ENCODE measurements at places on chromosomes 3 and 15.
A peak's percentile ranks its signal among the peaks of the same experiment; 100 is the strongest.

DNA sequence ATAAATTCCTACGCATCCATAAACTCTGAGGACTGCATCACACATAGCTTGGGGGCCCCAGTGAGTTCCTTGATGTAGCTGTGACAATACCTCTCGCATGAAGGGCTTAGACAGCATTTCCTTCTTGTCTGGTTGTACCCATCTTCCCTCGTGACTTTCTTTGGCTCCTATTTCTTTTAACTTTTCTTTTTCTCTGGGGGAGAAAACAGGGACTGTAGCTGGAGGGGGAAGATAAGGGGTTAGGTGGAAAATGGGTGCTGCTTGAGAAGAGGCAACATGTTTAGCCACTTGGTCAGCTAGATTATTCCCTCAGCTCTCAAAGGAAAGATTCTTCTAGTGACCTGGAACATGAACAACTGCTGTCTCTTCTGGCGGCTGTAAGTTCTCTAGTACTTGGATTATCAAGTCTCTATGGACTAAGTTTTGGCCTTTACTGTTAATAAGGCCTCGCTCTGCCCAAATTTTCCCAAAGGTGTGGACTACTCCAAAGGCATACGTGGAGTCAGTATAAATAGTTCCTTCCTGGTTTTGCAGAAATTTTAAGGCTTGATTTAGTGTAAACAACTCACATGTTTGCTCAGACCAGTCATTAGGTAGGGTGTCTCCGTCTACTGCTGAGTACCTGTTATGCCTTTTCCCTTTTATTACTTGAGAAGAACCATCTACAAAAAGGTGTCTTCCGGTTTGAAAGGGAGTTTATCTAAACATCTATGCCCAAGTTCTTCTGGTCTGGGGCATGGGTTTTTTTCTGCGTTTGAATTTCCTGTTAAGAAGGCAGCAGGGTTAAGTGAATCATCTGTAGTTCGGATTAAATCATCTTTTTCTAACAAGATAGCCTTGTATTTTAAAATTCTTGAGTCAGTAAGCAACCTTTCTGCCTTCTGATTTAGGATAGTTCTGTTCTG is 21.0 kb upstream of the ATG7 start:
- no peak for DNase-seq

DNA sequence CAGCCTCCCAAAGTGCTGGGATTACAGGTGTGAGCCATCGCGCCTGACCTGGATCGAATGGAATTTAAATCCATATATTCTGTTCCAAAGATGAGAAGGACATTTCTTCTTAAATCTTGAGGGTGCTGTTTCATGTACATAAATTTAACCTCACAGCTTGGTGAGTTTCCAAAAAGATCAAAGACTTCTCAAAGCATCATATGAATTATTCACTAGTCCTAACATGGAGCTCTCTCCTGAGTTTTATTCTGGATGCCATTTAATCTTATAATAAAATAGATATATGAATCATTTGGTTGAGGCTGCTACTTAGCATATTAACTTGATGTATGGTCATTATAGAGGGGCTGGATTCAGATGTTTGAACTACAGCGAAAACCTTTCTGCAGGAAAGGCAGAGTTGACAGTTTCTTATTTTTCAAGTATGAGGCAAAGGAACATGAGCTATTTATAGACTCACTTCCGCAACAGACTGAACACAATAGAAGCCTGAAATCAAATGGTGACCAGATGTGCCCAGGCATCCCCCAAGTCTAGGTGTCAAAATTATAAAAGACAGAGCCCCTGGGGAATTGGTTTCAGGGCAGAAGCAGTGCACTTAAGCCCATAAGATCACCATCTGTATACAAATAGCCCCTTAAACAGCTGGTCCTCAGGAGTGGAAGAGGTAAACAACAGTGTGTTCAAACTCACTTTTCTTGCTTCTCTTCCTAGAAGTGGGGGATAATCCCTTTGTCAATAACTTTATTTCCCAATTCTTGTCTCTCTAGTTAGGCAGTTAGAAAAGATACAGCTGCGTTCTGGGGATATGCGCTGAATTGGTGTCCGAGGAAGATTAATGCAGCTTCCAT is 29.7 kb downstream of the STARD9 start:
- DNase-seq, result no peak

DNA sequence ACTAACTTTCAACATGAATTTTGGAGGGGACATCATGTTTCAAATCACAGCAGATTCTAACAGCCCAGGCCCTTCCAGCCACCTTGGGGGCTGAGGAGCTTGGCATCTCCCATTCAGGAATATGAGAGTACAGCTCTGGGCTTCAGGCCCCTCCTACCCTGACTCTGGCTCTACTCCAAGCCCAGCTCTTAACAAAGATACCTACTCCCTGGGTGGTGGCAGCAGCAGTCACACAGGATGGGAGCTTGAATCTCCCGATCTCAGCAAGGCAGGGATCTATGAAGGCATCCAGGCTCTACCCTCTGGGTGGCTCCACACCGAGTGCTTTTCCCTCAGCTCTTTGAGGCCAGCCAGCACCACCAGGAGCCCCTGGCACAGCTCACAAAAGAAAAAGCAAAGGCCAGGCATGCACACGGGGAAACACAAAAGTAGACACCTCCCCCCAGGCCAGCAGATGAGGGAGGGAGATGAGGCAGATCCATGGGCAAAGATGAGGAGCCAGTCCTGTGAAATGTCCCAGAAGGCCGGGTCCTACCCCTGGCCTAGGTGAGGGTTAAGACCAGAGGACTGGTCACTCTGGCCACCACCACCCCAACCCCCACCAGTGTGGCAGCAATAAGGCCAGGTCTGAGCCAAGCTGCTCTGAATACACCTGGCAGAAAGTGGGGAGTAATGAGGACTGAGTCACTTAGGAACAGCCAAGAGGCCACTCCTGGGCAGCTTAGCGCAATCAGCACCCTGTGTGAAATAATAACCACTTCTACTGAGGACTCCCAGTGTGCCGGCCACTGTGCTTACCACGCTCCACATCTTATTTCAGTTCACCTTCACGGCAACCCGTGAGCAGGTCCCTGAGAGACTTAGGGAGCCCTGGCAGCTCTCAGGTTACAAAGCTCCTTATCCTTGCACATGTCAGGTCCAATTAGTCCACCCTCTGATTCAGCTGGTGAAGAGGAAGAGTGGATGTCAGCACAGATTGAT is 24.3 kb downstream of the PLA2G4F start:
- DNase-seq, result peak; percentile 1

GRCh38 chr15:41873711-41874110 is 20.1 kb downstream of the SPTBN5 start:
- DNase-seq, result no peak

DNA sequence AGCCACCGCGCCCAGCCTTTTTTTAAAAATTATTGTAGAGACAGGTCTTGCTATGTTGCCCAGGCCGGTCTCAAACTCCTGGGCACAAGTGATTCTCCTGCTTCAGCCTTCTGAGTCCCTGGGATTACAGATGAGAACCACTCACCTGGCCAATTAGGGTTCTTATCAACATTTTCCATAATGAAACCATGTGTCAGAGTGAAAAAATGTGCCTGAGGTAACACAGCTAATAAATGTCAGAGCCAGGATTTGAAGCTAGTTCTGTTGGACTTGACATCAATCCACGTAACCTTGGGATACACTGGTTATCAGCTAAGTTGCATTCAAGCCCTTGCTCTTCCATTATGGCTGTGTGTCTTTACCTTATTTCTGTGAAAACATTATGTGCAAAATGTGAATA is 29.1 kb downstream of the CHST14 start:
- no peak for DNase-seq

DNA sequence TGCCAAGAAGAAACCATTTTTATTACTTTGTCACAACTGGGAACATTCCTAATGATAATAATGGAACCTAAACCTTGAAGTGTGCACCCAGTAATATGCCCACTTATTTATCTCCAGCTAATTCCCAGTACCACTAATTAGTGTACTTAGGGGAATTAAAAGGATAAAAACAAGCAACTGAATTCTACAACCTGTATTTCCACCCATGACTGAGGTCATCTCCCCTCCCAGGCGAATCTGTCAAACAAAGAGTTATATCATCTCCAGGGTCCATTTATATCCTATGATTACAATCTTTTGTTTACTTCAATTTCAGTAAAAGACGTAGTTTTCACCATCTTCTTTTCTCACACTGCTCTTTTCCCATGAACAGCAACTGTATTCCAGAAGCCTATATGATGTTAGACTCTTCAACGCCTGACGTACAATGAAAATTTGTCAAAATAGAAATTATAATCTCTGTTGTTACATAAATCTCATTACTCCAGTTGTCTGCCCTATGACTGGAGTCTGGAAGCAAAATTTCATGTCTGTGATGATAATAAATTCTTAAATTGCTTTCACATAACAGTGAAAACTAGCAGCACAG is 177.6 kb downstream of the GOLIM4 start:
- DNase-seq, result no peak

- DNase-seq, result no peak
These were observed 14.9 kb downstream of the TBL1XR1 start for GRCh38 chr3:177182352-177182751.

DNA sequence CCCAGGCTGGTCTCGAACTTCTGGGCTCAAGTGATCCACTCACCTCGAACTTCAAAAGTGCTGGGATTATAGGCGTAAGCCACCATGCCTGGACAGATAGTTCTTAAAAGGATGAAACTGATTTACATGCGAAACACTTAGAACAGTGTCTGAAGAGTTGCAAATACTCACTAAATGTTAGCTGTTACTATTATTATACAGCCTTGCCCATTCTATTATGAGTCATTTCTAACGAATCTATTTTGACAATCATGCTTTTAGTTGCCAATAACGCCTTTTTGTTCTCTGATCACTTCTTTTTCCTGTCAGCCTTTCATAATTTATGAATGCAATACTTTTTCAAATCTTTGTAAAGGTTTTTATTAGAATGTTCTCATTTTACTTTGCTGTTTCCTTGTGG is 112.7 kb downstream of the SNRK start:
- DNase-seq, result no peak

GRCh38 chr15:33461671-33462070 is 150.9 kb downstream of the RYR3 start:
- DNase-seq, result no peak

DNA sequence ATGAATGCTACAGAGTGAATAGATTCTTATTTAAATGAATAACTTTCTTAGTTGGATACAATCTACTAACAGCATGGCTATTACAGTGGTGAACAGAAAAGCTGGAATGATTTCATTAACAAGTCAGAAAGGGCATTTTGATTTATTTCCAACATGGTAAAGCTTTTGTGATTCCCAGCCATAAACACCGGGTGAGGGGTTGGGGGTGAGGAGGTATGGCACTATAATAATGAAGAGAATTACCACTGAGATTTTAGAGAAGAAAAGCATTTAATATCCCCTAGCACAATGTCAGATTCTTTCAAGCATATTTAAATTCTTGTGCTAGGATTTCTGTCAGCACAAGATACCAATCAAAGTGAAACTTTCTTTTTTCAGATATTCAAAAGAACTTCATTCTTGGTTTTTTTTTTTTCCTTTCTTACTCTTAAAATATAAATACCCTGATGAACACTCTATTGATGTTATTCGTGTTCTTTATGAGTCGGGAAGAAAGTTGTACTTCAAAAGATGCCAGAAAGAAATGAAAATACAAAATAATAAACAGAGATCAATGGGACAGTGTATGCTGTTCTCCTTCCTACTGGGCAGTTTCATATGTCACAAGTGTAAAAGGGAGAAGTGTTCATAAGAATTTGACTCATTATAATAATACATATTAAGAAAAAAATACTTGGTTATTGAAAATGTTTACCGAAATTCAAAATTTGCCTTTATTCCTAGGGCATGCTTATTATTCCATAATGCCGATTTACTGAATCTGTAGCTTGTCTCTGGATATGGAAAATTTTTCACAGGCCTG is 522.8 kb downstream of the CADM2 start:
- no peak for DNase-seq

GRCh38 chr15:29867241-29868000 is 45.2 kb upstream of the TJP1 start:
- DNase-seq, result no peak

DNA sequence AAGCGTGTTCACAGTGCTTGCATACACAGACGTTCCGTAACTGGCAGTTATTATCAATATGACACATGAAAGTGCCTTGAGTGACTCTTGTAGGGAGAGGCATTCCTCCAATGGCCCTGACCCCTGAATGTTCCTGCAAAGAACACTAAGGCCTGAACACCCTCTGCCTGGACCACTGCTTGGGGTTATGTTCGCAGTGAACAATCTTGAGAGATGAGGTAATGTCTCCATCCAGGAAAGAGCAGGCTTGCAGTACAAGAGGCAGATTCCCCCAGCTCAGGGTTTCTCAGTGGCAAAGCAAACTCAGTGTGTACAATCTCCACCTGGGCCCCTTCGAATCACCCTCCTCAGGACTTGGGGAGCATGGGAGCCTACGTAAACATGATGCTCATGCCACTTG is 324.6 kb downstream of the MAGI1 start:
- no peak for DNase-seq

DNA sequence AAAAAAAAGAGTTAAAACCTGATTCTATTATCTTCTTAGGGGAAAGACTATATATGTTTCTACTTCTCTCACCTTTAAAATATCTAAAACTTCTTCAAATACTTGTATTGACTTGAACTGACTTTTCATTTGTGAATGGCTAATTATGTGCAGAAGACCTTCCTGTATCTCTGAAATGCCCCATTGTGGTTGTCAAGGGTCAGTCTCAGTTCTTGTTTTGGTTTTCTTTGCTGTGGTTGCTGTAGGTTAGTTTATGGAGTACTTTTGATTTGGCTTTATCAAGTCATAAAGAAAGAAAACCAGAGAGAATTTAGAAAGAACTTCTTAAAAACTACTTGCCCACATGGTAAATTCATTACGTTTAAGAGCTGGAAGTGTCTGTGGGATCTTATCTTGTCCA is 345.3 kb upstream of the POU1F1 start:
- no peak for DNase-seq

- no peak for DNase-seq
These were observed 149.3 kb downstream of the FMN1 start for GRCh38 chr15:33045066-33045810.

DNA sequence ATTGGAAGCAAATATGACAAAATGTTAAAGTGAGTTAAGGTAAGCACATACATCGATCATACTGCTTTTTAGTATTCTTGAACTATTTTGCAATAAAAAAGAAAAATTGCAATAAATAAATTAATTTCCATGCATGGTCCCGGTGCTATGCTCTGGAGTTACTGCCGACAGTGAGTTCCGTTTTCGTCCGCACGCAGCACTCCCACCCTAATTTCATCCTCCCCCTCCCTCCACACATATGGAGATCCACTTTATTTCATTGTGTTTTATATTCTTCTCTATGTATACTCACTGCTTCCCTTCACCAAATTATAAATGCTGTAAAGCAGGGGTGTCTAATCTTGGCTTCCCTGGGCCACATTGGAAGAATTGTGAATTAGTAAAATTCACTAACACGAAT is 247.3 kb downstream of the THSD4 start:
- no peak for DNase-seq

- DNase-seq, result no peak
These were observed 34.8 kb downstream of the KLF15 start for GRCh38 chr3:126322181-126322967.

- no peak for DNase-seq
These were observed 117.8 kb downstream of the OXNAD1 start for GRCh38 chr3:16382845-16383244.

DNA sequence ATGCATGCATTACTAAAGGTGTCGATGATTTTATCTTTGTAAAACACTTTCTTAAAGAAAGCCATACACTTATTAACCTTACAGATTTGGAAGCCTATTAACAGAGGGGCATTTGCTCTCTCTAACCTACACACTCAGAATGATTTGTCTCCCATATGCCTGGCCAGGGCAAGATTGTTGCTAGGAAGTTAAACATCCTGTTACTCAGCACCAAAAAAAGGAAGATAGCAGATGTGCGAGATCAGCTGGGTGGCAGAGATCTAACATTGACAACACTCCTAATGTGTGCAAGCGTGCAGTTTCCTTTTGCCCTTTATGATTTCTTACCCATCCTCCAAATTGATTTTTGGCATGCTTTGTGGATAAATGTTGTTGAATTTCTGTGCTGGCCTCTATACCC is 73.9 kb upstream of the TMEM108 start:
- DNase-seq, result no peak
